Left lobe of liver (tissue), 2 donors: ENCODE measurements at places on chromosomes 12 and 14. TPM values are rescaled to one million over a fixed set of nuclear protein-coding genes. Genes with fewer than 3 reads are reported as not detected.

Gene SLC24A4
- 0.20 TPM for total RNA-seq

Gene ZBTB25
- 5.7 TPM for total RNA-seq

Gene ADAM20
- 0.55 TPM for total RNA-seq

Gene SLC2A13
- total RNA-seq: 5.7 TPM

DNA sequence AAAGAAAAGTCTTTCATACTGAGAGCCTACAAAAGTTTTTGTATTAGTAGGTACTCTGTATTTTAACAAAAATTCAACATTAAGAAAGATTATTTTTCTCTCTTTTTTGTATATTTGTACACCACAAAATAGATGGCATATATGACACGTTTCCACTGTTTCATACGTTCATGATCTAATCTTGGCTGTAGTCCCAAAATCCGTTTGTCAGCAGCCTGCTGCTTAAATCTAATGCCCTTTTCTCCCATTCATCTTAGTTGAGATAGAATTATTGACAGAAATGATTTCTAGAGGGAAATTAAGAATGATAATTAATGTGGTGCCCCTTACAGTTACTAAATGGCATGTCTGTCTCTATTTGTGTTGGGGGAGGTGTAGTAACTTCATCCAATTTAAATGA, 140.7 kb upstream of the NOVA1 start:
- no peak for DNase-seq

DNA sequence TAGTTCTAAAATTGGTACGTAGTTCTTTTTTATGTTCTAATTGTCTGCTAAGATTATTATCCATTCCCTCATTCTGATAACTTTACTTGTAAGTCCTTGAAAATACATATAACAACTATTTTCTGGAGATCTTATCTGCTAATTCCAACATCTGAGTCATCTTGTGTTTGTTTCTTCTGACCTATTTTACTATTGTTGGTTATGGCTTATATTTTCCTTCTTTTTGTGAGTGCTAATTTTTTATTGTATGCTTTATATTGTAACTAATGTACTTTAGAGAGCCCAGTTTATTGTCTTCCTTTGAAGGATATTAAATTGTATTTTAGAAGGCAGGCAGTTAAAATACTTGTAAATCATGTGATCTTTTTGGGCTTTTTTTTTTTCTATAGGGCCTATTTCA, 149.3 kb upstream of the LRFN5 start:
- no peak for DNase-seq

DNA sequence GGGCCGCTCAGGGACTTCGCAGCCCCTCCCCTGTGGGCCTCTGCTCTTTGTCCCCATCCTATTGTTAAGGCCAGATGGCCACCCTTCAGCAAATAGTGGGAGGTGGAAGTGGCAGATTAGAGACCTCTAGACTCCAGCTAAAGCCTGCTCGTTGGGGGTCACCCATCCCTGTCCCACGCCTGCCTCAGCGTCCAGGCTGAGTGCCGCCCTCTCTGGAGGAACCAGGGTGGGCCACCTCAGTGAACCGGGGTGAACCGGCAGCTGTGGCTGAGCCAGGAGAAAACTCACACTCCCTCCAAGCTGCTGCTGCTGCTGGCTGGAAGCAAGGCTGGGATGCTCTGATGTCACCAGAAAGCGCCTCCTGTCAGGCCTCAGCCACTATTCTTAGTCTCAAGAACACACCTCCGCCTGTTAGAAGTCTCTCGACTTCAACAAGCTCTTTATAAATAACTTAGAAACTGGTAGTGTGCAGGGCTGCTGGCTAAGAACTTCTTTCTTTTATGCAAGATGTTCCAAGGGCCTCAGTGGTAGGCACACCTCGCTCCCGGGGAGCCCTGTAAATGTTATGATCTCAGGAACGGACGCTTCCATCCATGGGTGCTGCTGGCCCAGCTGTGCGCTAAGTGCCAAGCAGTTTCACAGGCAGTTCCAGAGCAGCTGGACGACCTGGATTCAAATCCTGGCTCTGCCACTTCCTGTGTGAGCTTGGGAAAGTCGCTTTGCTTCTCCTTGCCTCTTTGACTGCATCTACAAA, 19.8 kb upstream of the TESC start:
- DNase-seq: no peak

GRCh38 chr12:123655420-123655819, 15.5 kb upstream of the TCTN2 start:
- no peak for DNase-seq
